ENCODE measurements at places on chromosomes 3 and 15.

DNA sequence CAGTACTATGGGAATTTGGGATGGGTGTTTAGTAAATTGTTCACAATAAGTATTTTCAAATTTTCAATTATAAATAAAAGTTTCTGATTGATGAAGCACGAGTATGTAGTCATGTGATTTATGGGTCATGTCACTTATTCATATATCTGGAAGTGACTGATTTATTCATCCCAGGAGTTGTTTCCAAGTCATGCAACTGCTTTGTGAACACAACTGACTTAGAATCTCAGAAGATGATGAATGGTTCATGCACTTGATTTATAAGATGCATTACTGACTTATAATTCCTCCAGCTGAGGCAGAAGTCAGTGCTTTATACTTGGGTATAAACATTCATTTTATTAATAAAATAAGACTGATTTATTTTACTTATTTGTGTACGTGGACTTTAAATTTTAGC is 137.8 kb upstream of the CBLB start:
- no peak for DNase-seq

- no peak for DNase-seq
Measured at GRCh38 chr3:143265501-143266070, 146.0 kb downstream of the CHST2 start.

DNA sequence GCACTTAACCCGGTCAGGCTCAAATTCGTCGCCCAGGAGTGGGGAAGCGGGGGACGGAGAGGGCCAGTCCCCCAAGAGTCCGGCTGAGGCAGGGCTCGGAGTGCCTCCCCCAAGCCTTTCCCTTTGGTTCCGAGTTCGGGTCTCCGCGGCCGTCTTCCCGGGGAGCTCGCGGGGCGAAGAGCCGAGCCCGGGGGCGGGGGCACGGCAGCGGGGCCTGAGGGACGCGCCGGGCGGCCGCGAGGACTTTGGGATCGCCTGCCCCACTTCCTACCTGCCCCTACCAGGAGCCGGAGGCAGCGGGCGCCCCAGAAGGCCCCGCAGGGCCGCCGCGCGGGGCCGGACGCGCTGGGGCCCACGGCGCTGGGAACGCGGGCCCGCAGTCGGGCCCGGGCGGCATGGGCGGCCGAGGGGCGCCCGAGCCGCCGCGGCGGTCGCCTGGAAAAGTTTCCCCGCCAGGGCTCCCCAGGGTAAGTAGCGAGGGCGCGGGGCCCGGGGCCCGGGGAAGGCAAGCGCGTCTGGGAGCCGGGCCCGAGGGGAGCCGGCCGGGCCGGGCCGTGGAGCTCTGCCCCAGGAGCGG is 2.8 kb downstream of the FURIN start:
- no peak for DNase-seq

DNA sequence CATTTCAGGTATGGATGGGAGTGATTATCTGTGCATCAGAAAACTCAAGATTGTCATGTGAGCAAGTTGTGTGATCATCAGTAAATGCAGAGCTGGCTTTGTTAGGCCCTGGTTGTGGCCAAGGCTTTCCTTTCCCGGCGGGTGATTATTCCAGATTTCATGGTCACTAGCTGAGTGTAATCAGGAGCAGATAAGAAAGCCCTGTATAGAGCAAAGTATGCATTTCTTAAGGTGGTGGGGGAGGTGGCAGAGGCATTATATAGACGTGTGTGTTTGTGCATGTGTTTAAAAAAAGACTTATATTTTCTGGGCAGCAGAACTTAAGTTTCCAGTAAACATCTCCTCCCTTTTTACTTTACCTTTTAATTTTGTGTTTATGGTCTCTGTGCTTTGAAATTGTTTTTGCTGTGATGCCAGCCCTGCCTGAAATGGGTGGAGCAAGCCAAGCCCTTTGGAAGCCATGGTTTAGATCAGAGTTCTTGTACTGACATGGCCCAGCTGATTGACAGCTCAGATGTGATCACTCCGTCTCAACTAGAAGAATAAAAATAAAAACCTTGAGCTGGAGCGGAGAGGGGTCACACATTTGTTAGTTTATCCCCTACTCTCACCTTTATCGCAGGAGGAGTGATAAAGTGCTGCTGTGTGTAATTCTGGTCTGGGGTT is 22.2 kb downstream of the SMAD3 start:
- no peak for DNase-seq

GRCh38 chr3:167110901-167111300 is 269.2 kb downstream of the ZBBX start:
- no peak for DNase-seq

GRCh38 chr15:44536302-44536961 is 515 bp upstream of the EIF3J start:
- no peak for DNase-seq

GRCh38 chr15:90620379-90621067 is 90.8 kb downstream of the CRTC3 start:
- no peak for DNase-seq

DNA sequence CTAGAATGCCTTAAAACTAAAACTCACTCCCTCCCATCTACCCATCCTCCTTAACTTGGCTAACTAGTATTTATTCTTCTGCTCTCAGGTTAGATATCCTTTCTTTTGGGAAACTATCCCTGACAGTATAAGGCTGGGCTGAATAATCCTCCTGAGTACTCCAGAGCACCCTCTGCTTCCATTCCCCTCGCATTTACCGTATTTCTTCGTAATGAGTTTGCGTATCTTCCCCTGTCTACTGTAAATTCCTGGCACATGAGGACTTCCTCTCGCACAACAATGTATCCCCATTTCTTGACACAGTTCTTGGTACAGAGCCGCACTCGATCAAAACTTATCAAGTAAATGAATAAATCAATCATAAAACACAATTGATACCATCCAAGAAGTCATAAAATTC is 82.9 kb upstream of the AKAP13 start:
- no peak for DNase-seq

GRCh38 chr15:66152650-66153049 is 100.9 kb downstream of the MEGF11 start:
- DNase-seq, result no peak

- no peak for DNase-seq
Measured at GRCh38 chr15:101151288-101151687, 100.6 kb downstream of the CHSY1 start.

DNA sequence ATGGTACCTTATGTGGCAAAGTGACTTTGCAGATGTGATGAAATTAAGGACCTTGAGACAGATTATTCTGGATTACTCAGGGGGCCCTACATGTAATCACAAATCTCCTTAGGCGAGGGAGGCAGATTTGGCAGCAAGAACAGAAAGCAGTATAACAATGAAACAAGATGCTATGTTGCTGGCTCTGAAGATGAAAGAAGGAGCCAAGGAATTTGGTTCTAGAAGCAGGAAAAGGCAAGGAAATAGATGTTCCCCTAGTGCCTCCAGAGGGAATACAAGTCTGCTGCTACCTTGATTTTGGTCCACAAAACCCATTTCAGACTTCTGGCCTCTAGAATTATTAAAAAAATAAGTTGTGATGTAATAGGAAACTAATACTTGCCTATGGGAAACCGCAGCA is 64.5 kb downstream of the PIK3R4 start:
- no peak for DNase-seq

GRCh38 chr3:2468816-2469215 is 370.1 kb downstream of the CNTN4 start:
- no peak for DNase-seq

DNA sequence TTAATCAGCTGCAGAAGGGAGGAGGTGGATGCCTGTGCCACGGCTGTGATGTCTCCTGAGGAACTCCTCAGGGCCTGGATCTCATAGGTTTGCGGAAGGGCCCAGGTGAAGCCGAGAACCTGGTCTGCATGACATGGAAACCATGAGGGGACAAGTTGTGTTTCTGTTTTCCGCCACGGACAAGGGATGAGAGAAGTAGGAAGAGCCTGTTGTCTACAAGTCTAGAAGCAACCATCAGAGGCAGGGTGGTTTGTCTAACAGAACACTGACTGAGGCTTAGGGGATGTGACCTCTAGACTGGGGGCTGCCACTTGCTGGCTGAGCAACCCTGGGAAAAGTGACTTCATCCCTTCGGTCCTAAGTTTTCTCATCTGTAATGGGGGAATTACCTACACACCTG is 52.4 kb downstream of the IL20RB start:
- no peak for DNase-seq

DNA sequence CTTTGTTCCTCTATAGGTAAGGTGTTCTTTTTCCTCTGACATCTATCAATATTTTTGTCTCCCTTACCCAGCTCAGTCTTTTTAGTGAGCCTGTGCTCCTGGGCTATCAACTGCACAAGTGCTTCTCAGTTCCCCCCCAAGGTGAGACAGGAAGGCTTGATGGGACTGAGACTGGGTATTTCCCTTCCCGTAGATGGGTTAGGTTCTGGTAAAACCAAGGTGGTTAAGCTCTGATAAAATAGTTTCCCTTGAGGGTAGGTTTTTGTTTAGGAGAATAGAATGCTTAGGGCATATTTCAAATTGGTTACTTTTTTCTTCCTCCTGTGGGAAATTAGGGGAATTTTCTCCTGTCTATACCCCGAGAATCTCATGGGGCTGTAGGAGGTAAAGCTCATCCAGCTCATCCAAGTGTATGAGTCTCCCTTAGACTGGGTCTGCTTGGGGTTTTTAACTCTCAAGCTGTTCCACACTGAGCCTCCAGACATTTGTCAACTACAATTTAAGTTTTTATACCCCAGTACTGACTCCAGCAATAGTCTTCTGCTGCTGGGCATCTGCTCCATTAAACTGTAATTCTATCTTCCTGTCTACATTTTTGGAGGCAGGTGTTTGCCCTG is 44.9 kb downstream of the OXSR1 start:
- no peak for DNase-seq

DNA sequence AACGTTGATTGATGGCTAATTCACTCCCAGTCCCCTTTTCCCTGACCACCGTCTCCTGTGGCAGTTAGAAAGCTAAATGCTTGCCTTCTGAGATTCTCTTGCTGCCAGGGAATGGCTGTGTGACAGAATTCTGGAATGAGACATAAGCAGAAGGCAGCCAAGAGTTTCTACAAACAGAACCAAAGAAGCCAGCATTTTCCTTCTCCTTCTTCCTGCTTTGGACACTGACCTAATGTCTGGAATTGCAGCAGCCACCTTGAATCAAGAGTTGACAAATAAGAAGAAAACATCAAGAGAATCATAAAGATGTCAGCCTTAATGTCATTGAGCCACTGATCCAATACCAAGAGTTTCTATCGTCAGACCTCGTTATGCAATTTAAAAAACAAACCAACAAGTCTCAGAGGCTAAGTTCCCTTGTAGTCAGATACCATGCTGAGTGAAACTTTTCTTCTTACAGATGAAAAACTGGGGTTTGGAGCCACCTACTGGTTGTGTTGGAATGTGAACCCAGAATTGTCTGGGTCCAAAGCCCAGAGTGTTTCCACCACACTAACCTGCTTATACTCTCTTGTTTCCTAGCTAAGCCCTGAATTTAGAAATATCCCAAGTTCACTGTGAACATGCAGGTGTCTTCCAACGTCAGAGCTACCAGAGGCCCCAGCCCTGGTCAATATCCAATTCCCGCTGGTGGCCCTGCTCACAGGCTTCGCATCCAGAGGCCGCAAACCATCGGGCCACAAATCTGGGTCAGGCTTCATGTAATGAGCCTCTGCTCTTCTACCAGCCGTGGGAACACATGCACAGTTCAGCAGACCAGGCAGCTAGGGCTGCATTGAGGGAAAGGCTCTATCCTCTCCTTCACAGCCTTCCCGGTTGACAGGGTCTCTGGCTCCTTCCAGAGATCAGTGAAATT is 42.5 kb downstream of the MCF2L2 start:
- DNase-seq, result peak; percentile 33

DNA sequence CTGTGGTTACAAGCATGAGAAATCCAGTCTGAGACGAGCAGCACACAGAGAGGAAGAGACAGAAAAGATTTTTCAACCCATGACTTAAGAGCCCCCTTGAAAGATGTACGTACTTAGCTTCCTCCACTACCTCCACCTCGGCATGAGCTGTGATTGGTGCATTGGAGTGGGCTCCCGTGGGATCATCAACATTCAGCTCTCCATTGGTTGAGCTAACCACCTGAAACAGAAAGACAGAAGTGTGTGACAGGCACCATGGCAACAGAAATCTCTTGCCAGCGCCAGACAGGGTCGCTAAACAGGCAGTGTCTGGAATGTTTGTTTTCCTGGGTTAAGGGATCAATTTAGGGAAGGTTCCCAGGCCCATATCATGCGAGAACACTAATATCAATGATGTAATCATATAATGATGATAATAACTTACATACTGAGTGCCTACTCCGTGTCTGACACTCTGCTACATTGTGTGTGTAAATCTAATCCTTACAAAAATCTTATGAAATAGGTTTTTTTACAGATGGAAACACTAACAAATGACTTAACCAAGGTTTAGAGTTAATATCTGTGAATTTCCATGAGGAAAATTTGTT is 17.5 kb upstream of the PPIB start:
- no peak for DNase-seq

GRCh38 chr15:77012868-77013267 is 17.9 kb downstream of the PSTPIP1 start:
- DNase-seq, result no peak

- DNase-seq, result no peak
Measured at GRCh38 chr3:95615592-95616310, 1198.6 kb upstream of the EPHA6 start.
